ENCODE measurements at places on chromosomes 13 and 19.

DNA sequence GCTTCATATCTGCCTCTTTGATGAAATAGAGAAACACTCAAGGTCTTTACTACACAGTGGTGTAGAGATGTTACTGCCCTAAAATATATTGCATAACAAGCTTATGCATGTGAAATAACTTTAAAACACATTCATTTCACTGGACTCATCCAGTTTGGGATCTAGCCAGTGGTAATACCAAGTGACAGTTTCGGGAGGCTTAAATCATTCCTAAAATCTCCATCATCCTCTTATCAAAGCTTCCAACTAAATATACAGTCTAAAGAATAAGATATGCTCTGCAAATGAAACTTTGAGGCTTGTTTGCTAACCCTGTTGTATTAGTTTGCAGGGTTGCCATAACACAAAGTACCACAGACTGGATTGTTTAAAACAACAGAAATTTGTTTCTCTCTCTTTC is 52.8 kb downstream of the THSD1 start:
- no peak for DNase-seq

- DNase-seq: no peak
These were observed 12.9 kb downstream of the CHAF1A start for GRCh38 chr19:4415352-4415751.

DNA sequence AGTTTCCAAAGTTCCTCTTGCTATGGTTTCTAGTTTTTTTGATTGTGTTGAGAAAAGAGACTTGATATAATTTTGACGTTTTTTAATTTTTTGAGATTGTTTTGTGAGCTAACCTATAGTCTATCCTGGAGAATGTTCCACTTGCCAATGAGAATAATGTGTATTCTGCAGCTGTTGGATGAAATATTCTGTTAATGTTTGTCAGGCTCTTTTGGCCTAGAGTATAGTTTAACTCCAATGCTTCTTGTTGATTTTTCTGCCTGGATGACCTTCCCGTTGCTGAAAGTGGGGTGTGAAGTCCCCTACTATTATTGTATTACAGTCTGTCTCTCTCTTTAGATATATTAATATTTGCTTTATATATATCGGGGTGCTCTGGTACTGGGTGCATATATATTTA is 40.0 kb downstream of the RASA3 start:
- no peak for DNase-seq

DNA sequence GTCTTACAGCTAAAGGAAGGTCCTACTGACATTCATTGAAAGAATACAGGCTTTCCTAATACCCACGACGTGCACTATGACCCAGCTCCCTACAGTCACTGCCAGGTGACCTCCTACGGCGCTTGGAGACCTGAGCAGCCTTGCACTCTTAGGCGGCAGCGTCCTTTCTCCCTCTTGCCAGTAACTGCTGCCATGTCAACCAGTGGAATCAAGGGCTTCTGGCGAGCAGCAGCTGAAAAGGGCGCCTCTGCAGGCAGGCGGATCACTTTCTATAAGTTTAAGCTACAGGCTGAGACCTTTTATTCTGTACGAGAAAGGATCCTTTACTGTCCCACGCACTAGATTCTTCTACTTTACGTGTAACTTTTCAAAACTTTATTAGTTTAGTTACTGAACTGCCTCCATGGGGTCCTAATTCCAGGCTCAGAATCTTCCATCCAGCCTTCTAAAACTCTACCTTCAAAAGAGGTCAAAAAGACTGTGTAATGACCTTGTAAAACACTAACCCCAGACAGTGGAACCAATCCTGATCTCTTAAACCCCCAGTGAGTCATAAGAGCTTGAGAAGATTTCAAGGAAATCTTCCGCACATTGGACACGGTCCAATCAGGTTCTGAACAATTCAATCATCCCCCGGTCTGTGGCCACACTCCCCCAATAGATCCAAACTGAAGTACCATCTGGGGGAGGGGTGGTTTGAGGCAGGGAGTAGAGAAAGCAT is 1.9 kb downstream of the KCTD12 start:
- DNase-seq: no peak

DNA sequence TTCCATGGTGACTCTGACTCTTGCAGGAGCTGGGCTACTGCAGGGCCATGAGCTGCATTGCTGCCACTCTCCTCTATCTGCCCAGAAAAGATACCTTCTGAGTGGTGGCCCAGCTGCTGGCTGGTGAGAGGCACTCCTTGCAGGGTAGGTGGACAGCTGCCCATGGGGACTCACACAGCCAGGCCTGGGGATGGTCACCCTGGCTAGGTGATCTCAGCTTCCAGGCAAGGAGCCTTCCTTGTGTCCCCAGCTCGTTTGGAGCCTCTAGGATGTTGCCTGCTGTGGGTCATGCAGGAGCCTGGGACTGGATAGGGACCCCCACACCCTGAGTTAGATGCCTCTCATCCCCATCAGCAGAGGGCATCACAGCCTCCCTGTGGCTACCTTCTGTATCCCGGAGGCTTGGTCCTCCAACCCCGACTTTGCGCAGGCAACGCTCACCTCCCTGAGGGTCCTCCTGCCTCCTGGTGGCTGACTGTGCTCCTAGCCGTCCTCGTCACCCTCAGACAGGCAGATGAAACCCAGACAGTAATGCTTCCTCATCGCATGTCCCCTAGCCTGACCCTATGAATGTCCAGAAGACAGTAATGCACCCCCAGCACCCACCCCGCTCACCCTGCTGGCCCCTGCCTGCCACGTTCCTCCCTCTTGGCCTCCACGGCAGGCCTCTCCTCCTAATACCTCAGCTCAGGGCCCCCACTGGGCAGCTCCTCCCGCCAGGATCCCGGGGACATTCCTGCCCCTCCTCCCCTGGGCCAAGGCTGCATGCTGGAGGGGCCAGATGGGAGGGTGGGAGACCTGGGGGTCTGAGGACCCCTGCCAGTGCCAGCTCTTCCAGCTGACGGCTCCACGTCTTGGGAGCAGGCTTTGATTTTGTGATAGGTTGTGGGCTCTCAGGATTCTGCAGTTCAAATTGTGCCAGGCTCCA is 13.6 kb upstream of the ZNF14 start:
- no peak for DNase-seq

DNA sequence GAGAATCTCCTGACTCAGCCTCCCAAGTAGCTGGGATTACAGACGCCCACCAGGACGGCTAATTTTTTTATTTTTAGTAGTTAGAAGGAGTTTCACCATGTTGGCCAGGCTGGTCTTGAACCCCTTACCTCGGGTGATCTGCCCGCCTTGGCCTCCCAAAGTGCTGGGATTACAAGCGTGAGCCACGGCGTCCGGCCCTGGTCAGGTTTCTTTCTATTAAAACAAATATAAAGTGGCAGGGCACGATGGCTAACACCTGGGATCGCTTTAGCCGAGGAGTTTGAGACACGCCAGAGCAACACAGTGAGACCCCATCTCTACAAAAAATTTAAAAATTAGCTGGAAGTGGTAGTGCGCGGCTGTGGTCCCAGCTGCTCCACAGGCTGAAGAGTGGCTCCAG is 1.5 kb upstream of the MED25 start:
- no peak for DNase-seq

DNA sequence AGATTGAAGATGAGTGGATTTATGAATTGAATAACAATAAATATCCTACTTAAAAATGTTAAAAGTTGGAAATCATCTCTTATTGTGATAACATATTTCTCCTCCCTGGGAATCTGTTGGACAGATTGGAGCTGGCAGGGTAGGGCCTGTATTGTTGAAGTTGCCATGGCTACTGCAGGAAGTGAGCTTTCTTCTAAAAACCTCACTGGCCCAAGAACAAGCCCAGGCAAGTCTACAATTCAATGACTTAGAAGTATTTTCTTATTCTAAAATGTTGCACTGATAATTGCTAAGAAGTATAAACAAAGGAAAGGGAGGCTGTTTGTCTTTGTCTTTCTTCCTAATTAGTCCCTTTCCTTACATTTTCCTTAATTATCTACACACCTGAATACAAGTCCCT is 112.1 kb downstream of the DLEU7 start:
- no peak for DNase-seq

GRCh38 chr19:49738268-49738667 is 24.8 kb downstream of the TSKS start:
- DNase-seq: no peak

DNA sequence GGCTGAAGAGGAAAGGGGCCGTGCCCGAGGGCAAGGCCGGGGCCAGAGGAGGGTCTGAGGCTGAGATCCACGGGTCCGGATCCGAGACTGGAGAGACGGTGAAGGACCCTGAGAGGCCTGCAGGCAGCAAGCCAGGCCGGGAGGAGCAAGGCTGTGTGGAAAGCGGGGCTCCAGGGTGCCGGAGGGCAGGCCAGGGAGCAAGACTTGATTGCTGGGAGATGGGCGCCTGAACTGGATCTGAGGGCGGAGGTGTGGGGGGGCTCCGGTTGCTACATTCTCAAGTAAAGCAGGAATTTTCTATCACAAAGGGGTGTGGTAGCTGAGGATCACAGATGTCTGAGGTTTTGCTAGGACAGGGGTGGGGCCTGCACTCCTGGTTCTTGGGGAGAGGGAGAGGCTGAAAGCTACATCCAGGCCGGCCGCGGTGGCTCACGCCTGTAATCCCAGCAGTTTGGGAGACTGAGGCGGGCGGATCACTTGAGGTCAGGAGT is 3.8 kb downstream of the MAMSTR start:
- no peak for DNase-seq

- no peak for DNase-seq
These were observed 7.8 kb downstream of the ACTMAP start for GRCh38 chr19:40742477-40742876.

- DNase-seq: no peak
These were observed 440.4 kb upstream of the PRR20A start for GRCh38 chr13:56700324-56700723.

GRCh38 chr13:42836930-42837690 is 55.7 kb downstream of the FAM216B start:
- DNase-seq: no peak

DNA sequence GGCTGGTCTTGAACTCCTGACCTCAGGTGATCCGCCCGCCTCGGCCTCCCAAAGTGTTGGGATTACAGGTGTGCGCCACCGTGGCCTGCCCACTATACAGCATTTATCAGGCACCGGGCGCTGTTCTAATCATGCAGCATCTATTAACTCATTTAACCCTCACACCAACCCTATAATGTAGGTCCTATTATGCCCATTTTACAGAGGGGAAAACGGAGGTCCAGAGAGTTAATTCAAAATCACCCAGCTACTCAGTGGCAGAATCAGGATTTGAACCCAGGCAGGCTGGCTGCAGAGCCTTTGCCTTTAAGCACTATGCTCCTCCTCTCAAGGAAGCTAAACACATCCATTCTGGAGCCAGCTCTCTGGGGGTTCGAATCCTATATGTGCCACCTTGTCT is 54.3 kb downstream of the MAP4K1 start:
- no peak for DNase-seq

- no peak for DNase-seq
These were observed 172.3 kb upstream of the TSC22D1 start for GRCh38 chr13:44748439-44748838.

DNA sequence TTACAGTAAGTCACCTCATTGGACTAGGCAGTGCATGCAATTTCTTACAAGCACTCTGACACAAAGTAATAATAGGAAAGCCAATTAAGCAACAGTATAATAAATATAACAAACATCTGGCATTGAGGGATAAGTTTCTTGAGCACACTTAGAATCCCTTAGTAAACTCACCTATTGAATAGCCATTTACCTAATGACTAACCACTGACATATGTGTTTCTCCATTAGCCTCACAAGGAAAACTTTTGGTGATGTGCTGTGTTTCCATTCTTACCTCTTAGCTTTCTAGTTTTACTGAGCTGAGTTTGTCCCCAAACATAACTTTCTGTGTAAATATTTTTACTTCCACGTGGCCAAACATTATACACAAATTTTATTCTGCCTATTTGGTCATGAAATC is 47.4 kb upstream of the PCDH9 start:
- no peak for DNase-seq

DNA sequence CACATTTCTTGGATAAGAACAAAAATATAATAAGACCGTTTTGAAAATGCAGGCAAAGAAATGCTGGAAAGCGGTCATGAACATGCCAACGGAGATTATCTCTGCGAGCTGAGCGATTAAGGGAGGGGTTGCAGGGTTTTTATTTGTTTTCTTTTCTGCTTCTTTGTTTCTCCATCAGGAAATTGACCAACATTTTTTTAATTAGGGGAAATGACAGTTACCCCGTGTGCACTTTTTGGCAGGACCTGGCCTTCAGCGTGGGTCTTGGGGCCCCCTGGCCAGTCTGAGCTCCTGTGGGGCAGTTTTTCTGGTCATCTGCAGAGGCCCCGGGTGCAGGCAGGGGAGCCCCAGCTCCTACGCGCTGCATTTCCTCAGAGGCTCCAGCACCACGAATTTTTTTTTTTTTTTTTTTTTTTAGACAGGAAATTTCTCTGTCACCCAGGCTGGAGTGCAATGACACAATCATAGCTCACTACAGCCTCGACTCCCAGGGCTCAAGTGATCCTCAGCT is 31.3 kb upstream of the HOMER3 start:
- DNase-seq: no peak

DNA sequence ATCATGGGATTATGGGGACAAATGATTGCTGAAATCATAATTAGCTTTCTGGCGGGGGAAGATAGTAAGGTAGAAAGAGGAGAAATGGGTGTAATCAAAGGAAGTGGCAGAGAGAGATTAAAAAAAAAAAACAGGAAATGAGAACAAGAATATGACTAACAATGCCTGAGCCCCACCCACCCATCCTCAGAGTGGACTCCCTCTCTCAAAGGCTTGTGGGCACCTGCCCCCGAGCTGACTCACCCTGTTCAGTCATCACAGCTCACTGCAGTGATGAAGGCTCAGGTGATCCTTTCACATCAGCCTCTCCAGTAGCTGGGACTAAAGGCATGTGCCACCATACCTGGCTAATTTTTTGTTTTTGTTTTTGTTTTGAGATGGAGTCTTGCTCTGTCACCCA is 26.4 kb upstream of the TPT1 start:
- DNase-seq: peak; percentile 30

DNA sequence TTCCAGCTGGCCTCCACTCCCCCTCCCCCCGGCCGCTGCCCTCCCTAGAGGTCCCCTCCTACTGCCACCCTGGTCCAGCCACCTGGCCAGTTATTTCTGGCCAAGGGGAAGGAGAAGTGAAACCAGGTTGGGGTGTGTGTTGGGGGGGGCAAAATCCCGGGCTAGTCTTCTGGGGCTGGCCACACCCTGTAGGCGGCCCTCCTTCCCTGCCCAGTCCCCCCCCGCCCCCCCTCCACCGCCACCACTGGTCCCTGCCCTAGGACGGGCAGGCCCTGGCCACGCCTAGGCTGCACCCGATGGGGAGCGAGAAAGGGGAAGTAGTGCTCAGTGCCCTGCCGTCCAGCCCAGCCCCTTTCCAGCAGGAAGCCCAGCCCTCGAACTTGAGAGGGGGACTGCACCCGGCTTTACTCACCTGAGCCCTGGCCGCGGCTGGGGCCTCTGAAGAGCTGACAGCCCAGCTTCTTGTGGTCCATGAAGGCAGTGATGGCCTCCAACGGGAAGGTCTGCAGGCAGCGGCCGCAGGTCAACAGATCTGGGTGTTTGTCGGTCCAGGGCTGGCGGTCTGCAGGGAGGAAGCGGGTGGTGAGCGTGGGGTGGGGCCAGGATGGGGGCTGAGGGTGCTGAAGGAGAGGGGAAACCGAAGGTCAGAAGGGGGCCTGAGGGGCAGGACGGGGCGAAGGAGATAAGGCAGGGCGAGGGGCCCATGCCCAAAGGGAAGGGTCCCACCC is 813 bp downstream of the ZNF296 start:
- no peak for DNase-seq

DNA sequence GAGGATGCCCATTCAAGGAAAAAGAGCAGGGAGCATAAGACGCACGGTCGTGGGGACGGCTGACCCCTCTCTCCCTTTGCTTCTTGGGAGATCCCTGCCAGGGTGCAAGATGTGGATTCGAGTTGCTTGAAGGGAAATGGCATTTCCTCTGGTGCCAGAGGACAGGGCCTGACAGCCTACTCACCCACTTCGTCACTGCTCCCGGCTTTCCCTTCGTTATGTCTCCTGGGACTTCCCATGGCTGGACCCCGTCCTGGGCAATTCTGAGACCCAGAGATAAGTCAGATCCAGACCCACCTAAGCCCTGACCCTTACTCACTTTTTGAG is 1.2 kb downstream of the TBC1D17 start:
- DNase-seq: no peak
